ENCODE measurements at places on chromosomes 6 and 20. TPM values are rescaled to one million over a fixed set of nuclear protein-coding genes. Genes with fewer than 3 reads are reported as not detected.

TFAP2B gene
- not detected for total RNA-seq

ULBP3 gene
- total RNA-seq: 5.4 TPM

TMEM244 gene
- total RNA-seq: not detected

CRISP3 gene
- total RNA-seq: not detected

HLA-DPB1 gene
- total RNA-seq: 19.8 TPM

PMEPA1 gene
- 37.4 TPM for total RNA-seq

HLA-G gene
- total RNA-seq: 1.1 TPM

SLC12A5 gene
- total RNA-seq: 12.7 TPM

DNA sequence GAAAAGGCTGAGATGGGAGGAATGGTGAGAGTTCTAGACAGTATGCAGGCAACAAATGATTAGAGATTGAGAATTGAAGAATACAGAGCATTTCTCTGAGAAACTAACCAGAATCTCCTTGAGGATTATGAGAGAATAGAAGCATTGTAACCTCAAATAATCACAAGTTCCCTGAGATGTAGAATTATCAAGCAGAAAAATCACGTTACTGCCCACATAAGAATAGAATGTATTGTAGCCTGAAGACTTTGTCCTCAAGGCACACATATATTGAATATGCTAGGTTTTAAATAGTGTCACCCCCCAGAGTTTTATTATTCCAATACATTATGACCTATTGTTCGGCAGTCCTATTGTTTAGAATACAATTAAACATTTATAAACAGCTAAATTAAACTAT is 57.2 kb downstream of the CNKSR3 start:
- H3K4me1 ChIP-seq: peaks cover 4% of the 10 kb centered on the region
- H3K27me3 ChIP-seq: no peaks in the 10 kb centered on the region
- no peak for DNase-seq

- DNase-seq: no peak
- H3K27ac ChIP-seq: no peak overlapping the region
- H3K4me3 ChIP-seq: no peak overlapping the region
- H3K36me3 ChIP-seq: peaks cover 14% of the 10 kb centered on the region
- H3K27me3 ChIP-seq: no peaks in the 10 kb centered on the region
- no peaks in the 10 kb centered on the region for H3K4me1 ChIP-seq
Observed at GRCh38 chr6:70421509-70421908, 8.2 kb downstream of the FAM135A start.

GRCh38 chr20:8449123-8449522 is 317.1 kb downstream of the PLCB1 start:
- H3K27me3 ChIP-seq: no peaks in the 10 kb centered on the region
- H3K4me1 ChIP-seq: no peaks in the 10 kb centered on the region
- no peak for DNase-seq
- H3K36me3 ChIP-seq: no peaks in the 10 kb centered on the region

- H3K27me3 ChIP-seq: no peaks in the 10 kb centered on the region
- no peak for DNase-seq
- no peak overlapping the region for H3K4me3 ChIP-seq
- H3K4me1 ChIP-seq: peaks cover 5% of the 10 kb centered on the region
- peaks cover 36% of the 10 kb centered on the region for H3K36me3 ChIP-seq
- H3K27ac ChIP-seq: no peak overlapping the region
Observed at GRCh38 chr6:13278991-13279390, 49.3 kb downstream of the TBC1D7 start.

DNA sequence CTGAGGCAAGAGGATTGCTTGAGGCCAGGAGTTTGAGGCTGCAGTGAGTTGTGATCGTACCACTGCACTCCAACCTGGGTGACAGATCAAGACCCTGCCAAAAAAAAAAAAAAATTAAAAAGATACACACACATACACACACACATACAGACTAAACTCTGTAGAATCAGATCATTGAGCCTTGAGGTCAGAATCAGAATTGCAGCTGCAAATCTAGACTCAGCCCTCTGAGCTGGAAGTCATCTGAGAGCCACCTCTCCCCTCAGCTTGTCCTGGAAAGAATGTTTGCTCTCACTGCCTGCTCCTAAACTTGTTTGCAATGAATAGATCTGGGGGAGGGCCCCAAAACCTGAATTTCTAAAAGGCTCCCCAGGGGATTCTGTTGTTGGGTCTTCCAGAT is 41.4 kb upstream of the ANGPT4 start:
- DNase-seq: no peak
- no peaks in the 10 kb centered on the region for H3K4me1 ChIP-seq
- no peaks in the 10 kb centered on the region for H3K27me3 ChIP-seq
- H3K4me3 ChIP-seq: no peak overlapping the region
- no peak overlapping the region for H3K27ac ChIP-seq

DNA sequence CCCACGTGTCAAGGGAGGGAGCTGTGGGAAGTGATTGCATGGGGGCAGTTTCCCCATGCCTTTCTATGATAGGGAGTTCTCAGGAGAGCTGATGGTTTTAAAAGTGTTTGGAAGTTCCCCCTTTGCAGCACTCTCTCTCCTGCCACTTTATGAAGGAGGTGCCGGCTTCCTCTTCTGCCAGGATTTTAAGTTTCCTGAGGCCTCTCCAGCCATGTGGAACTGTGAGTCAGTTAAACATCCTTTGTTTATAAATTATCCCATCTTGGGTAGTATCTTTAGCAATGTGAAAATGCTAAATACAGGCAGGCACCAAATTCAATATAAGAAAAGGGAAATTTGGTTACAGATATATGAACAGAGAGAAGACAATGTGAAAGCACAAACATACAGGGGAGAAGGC is 96.4 kb upstream of the EPHA7 start:
- no peaks in the 10 kb centered on the region for H3K27me3 ChIP-seq
- H3K36me3 ChIP-seq: no peaks in the 10 kb centered on the region
- H3K4me1 ChIP-seq: no peaks in the 10 kb centered on the region
- DNase-seq: no peak
- H3K27ac ChIP-seq: no peak overlapping the region

DNA sequence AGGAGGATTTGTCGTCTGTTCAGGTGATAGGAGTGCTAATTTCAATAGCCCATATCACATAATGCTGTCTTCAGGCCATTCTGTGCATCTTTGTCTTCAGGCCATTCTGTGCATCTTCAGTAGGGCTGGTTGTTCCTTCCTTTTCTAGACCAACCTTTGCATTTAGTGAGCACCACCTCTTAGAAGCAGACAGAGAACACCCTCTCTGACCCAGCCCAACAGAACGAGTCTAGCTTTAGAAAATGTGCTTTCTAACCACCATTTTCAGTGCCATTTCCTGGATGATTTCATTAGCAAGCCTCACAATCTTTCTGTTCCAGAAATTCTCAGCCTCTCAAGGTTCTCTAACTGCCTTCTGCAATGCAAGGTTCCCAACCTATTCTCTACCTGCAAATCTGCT is 215.3 kb upstream of the KCNQ5 start:
- H3K4me3 ChIP-seq: no peak overlapping the region
- no peak for DNase-seq
- no peaks in the 10 kb centered on the region for H3K27me3 ChIP-seq
- H3K27ac ChIP-seq: no peak overlapping the region

GRCh38 chr6:22323848-22324247 is 27.0 kb upstream of the PRL start:
- H3K27me3 ChIP-seq: no peaks in the 10 kb centered on the region
- no peak for DNase-seq
- H3K36me3 ChIP-seq: no peaks in the 10 kb centered on the region
- no peaks in the 10 kb centered on the region for H3K4me1 ChIP-seq

GRCh38 chr20:1005452-1006027 is 3.4 kb upstream of the RSPO4 start:
- no peak overlapping the region for H3K4me3 ChIP-seq
- H3K4me1 ChIP-seq: peaks cover 2% of the 10 kb centered on the region
- H3K27ac ChIP-seq: no peak overlapping the region
- no peaks in the 10 kb centered on the region for H3K36me3 ChIP-seq
- H3K27me3 ChIP-seq: peaks cover 24% of the 10 kb centered on the region
- peak; percentile 91 for DNase-seq

DNA sequence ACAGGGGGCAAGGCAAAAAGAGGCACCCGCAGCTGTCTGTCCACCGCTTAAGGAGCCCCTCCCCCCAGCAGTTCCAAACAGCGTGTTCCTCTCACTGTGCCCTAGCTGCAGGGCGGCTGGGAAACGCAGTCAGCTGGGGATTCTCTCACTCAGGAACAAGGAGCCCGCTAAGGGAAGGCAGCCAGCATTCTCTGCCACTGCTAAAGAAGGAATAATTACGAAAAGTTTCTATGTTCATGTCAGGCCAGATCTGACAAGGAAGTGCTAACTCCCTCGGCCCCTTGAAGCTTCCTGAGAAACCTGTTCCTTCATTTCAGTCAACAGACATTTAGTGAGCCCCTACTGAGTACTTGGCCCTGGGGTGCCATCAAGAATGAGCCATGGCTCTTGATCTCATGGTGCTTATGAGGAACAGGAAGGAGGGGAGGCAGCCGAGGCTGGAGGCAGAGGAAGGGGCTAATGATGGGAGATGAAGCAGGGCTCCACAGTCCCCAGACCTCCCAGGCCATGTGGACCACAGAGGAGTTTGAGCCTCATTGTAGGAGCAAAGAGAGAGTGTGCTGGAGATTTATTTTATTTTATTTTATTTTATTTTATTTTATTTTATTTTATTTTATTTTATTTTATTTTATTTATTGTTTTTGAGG is 101.7 kb upstream of the PMEPA1 start:
- H3K36me3 ChIP-seq: no peaks in the 10 kb centered on the region
- no peaks in the 10 kb centered on the region for H3K27me3 ChIP-seq
- H3K27ac ChIP-seq: peak overlapping the region; percentile 68
- H3K4me1 ChIP-seq: peaks cover 3% of the 10 kb centered on the region
- H3K4me3 ChIP-seq: no peak overlapping the region

GRCh38 chr20:63222541-63222940 is 6.6 kb upstream of the YTHDF1 start:
- H3K36me3 ChIP-seq: no peaks in the 10 kb centered on the region
- DNase-seq: no peak
- H3K4me1 ChIP-seq: no peaks in the 10 kb centered on the region
- no peak overlapping the region for H3K4me3 ChIP-seq
- peaks cover 11% of the 10 kb centered on the region for H3K27me3 ChIP-seq

GRCh38 chr20:57570145-57570850 is 9.4 kb downstream of the PCK1 start:
- no peak for DNase-seq
- H3K27ac ChIP-seq: no peak overlapping the region
- no peaks in the 10 kb centered on the region for H3K4me1 ChIP-seq
- no peaks in the 10 kb centered on the region for H3K36me3 ChIP-seq

DNA sequence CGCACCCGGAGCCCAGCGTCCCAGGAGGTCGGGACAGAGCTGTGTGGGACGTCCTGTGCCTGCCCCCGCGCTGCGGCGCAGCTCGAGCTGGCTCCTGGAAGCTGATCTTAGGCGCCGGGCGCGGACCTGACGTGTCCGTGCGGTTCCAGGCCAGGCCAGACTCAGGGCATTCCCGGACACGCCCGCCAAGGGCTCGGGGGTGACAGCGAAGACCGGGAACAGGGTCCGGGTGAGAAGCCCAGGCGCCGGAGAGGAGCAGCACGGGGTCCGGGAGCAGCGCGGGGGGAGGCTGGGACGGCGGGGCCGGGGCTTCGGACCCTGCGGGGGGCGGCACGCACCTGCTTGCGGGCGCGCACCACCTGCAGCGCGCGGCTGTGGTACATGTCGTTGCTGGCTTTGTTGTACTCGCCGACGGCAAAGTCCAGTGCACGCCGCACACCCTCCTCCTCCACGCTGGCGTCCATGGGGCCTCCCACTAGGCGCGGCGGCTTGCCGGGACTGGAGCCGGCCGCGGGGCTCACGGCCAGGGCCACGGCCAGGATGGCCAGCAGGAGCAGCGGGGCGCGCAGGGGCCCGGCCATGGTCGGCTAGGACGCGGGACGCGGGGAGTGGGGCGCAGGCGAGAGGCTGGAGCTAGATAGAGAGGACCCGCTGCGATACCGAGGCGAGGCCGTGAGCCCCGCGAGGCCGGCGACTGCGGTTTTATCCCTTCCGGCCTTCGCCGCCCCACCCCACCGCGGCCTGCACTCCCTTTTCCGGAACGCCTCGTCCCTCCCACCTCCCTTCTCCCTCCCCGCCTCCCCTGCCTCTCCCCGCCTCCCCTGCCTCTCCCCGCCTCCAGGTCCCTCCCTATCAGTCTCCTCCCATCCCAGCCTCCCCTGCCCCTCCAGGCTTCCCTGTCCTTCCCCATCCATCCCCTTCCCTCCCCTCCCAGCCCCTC is at the start of gene CST3:
CST3 (minus strand) TSS at position 674 of the 940 bp plus-strand sequence; CDS start at position 581, 93 bp downstream.
- peaks cover 7% of the 10 kb centered on the region for H3K4me1 ChIP-seq
- H3K36me3 ChIP-seq: no peaks in the 10 kb centered on the region
- no peaks in the 10 kb centered on the region for H3K27me3 ChIP-seq
- peak within 1 kb of the TSS; percentile 91 for H3K4me3 ChIP-seq

Data from endodermal cell (in vitro differentiated cells).